ENCODE measurements at places on chromosomes 12 and 14. TPM values are rescaled to one million over a fixed set of nuclear protein-coding genes. Genes with fewer than 3 reads are reported as not detected.

OR10G3 gene
- total RNA-seq: not detected

- DNase-seq: no peak
Observed at GRCh38 chr12:14611640-14612203, 44.0 kb upstream of the PLBD1 start.

DNA sequence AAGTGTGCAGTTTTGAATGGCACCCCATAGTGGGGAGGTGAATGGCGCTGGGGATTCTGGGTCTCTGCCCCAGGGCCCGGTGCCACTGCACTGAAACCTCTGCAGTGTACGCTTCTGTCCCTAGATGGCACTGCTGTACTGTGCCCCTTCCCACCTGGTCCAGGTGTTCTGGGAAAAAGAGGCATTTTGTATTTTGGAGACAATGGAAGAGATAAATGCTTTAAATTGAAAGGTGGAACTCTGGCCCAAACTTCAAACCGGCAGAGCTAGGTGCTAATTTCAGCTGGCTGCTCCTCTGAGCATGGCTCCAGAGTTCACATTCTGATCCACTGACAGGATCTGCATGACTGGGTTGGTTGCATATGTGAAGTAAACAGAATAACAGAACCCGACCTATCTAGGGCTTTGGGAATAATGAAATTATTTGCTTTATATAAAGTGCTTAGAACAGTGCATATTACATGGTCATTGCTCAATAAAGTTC lies 52.2 kb downstream of the KRT80 start:
- DNase-seq: no peak

KLRG1 gene
- 3.0 TPM for total RNA-seq

- no peak for DNase-seq
Observed at GRCh38 chr14:59018978-59019377, 169.5 kb upstream of the DAAM1 start.

- no peak for DNase-seq
Observed at GRCh38 chr14:52802597-52802996, 11.2 kb upstream of the GNPNAT1 start.

- no peak for DNase-seq
Observed at GRCh38 chr12:4881266-4882064, 28.2 kb upstream of the KCNA1 start.

GRCh38 chr14:64763801-64764621 lies 59.8 kb downstream of the PLEKHG3 start:
- no peak for DNase-seq

- DNase-seq: no peak
Observed at GRCh38 chr12:98291828-98292227, 223.6 kb upstream of the TMPO start.

DNA sequence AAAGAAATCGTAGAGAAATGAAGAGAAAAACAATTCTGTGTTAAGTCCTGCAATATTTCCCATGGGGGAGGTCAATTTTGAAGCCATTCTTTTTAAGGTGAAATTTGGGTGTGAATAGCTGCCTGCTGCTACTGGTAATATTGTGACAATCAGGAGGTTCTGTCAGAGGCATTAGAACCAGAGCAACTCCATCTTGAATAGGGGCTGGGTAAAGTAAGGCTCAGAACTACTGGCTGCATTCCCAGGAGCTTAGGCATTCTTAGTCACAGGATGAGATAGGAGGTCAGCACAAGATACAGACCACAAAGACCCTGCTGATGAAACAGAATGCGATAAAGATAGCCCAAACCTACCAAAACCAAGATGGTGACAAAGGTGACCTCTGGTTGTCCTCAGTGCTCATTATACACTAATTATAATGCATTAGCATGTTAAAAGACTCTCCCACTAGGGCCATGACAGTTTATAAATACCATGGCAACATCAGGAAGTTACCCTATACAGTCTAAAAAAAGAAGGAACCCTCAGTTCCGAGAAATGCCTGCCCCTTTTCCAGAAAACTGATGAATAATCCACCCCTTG lies 24.8 kb upstream of the MTHFD1 start:
- no peak for DNase-seq

DNA sequence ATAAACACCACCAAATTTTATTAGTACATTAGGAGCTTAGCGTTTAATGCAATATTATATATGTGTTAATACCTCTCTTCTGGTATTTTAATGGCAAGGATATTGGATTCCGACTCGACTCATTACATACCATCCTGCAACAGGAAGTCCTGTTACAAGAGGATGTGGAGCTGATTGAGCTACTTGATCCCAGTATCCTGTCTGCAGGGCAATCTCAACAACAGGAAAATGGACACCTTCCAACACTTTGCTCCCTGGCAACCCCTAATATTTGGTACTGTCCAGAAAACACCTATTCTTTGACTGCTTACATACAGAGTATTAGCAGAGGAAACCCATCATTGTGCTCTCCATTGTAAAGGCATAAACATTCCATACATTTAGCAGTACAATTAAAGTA lies 45.2 kb downstream of the VEZT start:
- DNase-seq: no peak

GRCh38 chr12:20601668-20602280 lies 93.4 kb upstream of the SLCO1C1 start:
- DNase-seq: no peak

CMA1 gene
- total RNA-seq: not detected

- no peak for DNase-seq
Observed at GRCh38 chr12:57233357-57234232, 4.1 kb downstream of the SHMT2 start.

GRCh38 chr14:91755570-91756295 lies 23.8 kb upstream of the CATSPERB start:
- DNase-seq: no peak

COL2A1 gene
- 0.14 TPM for total RNA-seq

GRCh38 chr12:31599053-31599452 lies 8.1 kb upstream of the DENND5B start:
- no peak for DNase-seq

Data from thoracic aorta (tissue), 2 donors.